Left cardiac atrium (tissue), 4 donors: ENCODE measurements at places on chromosomes 5 and 9. TPM values are rescaled to one million over a fixed set of nuclear protein-coding genes. Genes with fewer than 3 reads are reported as not detected.

DNA sequence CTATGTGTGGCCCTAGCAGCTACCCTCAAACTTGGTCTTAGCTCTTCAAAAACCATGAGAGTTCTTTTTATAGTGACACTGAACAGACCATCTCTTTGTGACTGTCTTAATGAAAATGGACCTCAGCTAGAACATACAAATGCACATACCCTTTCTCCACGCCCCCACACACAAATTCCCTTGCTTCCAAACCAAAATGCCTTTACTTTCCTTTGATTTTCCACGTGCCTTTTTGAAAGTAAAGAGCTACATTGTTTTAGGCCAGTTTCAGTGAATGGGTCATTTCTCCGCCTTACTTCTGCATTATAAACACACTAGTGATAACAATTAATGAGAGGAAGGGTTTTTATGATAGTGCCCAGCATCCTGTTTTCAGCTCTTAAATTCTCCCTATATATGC is 105.8 kb upstream of the EFNA5 start:
- no peak for DNase-seq

GRCh38 chr9:128933731-128934130 is 12.9 kb downstream of the PHYHD1 start:
- DNase-seq: no peak

GRCh38 chr5:148847456-148847855 is 21.0 kb downstream of the ADRB2 start:
- no peak for DNase-seq

- no peak for DNase-seq
Observed at GRCh38 chr9:116381350-116381749, 227.8 kb downstream of the PAPPA start.

PCSK1 gene
- total RNA-seq: 0.41 TPM

ACTBL2 gene
- total RNA-seq: not detected

NIPAL4 gene
- 1.8 TPM for total RNA-seq

DOCK2 gene
- 17.2 TPM for total RNA-seq

HMHB1 gene
- total RNA-seq: not detected

DNA sequence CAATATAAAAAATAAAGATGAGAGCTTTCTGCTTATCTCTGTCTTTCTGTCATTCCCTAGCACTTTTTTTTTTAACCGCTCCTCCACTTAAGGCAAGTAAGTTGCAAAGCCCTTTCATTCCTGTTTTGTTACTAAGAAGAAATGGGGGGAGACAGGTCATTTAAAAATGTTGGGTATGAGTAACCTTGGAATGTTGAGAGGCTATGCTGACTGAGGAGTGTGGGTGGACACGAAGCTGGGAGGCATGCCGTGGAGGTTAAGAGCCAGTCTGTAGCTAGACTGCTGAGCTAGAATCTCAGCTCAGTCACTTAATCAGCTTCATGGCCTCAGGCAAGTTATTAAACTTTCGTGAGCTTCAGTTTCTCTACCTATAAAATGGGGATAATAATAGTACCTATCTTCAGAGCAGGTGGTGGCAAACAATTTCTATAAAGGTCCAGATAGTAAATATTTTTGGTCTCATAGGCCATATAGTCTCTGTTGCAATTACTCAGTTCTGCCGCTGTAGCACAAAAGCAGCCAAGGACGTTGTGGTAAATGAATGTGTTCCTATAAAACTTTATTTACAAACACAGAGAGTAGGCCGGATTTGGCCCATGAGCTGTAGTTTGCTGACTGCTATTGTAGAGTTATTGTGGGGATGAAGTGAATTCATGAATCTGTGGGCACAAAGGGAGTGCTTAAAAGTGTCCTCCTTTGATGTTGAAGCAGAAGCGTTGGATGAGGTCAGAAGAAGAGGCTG is 220.0 kb downstream of the GABBR2 start:
- no peak for DNase-seq
